ENCODE measurements at places on chromosomes 6 and 20.
A peak's percentile ranks its signal among the peaks of the same experiment; 100 is the strongest.

DNA sequence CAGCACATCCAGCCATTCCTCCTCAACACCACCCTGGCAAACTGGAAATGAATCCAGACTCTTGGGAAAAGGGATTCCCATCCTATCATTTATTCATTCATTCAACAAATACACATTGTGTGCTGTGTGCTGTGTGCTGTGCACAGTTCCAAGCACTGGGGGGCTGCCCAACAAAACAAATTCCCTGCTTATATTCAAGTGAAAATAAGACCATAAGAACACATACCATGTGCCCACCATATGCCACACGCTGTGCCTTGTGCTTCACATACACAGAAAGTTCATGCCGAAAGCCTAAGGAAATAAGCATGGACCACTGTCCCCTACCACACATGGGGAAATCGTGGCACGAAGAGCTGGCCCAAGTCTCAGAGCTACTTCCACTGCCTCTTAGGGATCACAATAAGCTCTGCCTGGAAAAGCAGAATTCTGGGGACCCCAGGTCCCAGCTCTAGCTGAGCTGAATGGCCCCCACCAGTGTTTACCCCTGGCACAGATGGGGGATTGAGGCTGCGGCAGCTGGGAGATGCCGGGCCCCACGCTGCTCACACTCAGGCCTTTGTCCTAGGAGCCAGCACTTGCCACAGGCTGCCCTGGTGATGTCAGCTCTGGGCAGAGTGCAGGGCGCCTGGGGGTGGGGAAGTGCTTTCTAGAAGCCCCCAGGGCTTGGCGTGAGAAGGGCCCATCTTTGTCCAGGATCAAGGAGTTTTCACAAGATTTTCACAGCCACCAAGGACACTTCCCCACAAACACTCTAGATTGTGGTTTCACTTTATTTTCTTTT, 99.6 kb downstream of the PREX1 start:
- no peak for DNase-seq

DNA sequence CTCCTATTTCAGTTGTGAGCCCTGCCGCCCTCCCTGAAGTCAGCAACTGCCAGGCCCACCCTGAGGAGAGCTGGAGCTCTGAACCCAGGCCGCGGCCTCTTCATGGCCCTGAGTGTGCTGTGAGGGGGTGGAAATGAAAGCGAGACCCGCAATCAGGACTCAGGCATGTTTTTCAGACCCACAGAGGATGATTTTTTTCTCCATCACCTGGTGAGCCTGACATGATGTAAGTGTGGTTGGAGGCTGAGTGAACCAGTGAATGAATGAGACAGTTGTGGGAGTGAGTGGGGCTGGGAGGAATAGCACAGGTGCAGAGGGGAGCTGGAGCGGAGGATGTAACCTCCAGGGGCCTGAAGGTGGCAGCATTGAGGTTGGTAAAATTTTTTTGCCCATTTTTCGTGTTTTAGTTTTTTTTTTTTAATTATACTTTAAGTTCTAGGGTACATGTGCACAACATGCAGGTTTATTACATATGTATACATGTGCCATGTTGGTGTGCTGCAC, 18.3 kb downstream of the RAET1L start:
- no peak for DNase-seq

GRCh38 chr6:32154514-32155161, 697 bp downstream of the PPT2 start:
- DNase-seq: peak; percentile 75

GRCh38 chr20:11178946-11179654, 505.3 kb upstream of the JAG1 start:
- DNase-seq: peak; percentile 8

DNA sequence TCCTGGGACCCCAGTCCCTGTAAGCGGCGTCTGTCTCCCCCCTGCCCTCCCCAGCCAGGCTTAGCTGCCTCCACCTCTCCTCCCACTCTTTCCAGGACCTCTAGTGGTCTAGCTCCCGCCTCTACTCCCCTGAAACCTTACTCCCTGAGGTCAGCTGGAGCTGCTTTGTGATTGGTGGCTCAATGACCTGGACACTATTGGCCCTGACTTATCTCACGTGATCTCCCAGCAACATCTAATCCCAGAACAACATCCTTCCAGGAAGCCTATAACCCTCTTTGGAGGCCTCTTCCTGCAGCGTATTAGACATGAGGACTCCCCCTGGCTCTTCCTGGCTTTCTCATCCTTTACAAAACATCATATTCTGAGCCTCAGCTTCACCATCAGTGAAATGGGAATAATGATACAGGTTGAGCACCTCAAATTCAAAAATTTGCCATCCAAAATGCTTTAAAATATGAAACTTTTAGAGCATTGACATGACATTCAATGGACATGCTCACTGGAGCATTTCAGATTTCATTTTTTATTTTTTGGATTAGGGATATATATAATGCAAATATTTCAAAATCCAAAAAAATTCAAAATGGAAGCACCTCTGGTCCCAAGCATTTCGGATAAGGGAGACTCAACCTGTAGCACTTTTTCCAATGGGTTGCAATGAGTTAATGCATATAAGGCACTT, 16.3 kb upstream of the SRC start:
- DNase-seq: no peak

- peak; percentile 93 for DNase-seq
Measured at GRCh38 chr20:17662333-17663039, 19.6 kb downstream of the RRBP1 start.

DNA sequence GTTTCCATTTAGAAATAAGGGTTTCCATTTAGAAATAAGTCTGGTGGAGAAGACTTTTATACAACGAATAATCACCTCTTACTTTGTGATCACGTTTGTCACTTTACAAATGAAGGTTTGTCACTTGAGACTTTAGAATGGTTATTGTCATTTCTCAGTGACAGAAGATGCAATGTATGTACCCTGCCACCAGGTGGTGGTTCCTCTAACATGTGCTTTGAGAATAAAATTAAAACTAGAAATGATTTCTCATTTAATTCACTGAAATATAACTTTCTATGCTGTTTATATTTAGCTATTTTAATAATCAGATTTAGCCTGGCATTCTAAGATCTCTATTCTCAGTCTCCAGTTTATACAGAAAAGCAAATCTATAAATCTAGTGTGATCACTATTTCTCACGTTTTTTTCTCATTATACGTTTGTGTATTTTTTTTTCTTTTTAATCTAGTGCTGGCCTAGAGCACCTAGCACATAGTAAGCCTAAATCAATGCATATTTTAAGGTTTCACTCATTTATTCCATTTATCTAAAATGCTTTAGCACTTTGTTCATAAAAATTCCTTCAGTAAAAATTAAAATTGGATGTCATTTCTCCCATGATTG, 57.4 kb upstream of the TFAP2D start:
- peak; percentile 4 for DNase-seq

DNA sequence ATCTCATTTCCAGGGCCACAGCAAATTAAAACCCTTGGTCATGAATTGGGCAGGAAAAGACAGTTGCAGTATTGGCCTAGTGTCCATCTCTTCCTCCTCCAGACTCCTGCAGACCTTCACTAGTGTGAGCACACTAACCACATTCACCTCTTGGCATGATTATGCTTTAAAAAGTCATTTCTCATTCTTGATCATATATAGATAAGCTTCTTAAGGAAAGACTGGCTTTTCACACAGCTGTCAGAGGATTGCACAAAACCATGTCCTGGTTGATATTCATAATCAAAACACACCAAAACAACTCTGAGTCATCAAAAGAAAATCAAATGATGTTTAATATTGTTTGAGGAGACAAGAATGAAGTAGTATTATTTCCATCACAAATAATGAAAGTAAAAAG, 52.1 kb downstream of the TMEM200A start:
- no peak for DNase-seq

All from AG08395 (cell line).